ENCODE measurements at places on chromosomes 2 and 18.
A peak's percentile ranks its signal among the peaks of the same experiment; 100 is the strongest.

GRCh38 chr2:68157002-68157401 is 686 bp upstream of the PNO1 start:
- DNase-seq: no peak

DNA sequence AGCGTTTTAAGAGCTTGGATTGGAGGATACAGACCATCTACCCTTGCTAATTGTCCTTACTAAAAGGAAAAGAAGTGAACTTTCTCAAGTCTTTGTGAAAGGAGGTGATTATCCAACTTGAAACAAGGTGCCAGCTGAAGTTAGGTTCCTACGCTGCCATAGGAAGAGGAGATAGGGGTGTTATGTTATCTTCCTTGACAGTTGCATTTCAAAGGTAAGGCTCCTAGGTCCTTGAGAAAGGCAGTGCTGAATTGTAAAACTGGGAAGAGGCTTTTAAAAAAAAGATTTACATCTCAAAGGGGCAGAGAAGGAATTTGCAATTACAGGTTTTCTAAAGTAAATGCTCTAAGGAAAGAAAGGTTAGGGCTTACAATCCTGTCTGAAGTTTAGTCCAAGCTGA is 810.2 kb upstream of the LRATD1 start:
- DNase-seq: no peak

- DNase-seq: no peak
Observed at GRCh38 chr2:215619989-215620388, 184.1 kb upstream of the FN1 start.

- no peak for DNase-seq
Observed at GRCh38 chr2:177728399-177728765, 335.8 kb downstream of the AGPS start.

DNA sequence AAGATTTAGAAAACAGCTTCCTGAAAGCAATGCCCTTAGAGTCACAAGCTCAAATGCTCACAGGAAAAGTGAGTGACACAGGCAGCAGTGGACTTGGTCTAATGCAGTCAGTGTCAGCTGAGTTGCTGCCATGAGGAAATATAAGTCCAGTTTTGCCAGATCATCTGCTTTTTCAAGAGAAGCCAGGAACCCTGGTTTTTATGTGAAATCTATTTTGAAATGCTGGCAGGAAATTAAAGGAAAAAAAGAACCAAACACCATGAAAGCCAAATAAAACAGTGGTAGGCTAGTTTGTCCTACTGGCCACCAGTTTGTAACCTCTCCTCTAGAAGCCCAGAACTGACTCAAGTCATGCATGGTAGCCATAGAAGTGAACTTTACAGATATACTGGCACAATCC is 109.2 kb downstream of the THADA start:
- no peak for DNase-seq

- no peak for DNase-seq
Observed at GRCh38 chr18:75049455-75049789, 159.5 kb downstream of the PTGR3 start.

- DNase-seq: peak; percentile 2
Observed at GRCh38 chr2:61993422-61994024, 88.0 kb downstream of the COMMD1 start.

- no peak for DNase-seq
Observed at GRCh38 chr18:42030586-42031182, 75.7 kb downstream of the PIK3C3 start.

DNA sequence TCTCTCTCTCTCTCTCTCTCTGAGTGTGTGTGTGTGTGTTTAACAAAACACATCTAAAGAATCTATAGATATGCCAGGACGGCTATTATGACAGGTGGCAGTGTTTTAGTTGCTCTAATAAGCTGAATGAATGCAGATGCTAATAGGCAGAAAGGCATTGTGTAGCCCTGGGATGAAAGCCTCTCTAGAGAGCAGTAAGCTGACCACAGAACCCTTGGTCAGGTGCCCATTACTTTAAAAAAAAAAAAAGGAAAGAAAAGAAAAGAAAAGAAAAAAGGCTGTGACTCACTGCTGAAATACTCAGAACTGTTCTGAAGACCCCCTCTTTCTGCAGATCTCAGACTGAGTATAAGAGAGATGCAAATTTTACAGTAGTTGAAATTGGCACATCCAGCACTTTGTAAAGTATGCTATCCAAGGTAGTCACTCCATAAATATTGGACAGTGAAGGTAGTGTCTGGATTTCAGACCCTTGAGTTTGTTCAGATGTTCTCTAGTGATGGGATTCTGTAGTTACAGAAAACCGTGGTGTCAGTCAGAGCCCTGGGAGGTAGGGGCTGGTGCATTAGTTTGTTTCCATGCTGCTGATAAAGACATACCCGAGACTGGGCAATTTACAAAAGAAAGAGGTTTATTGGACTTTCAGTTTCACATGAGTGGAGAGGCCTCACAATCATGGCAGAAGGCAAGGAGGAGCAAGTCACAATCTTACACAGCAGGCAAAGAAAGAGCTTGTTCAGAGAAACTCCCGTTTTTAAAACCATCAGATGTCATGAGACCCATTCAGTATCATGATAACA is 30.9 kb downstream of the OSBPL6 start:
- no peak for DNase-seq

DNA sequence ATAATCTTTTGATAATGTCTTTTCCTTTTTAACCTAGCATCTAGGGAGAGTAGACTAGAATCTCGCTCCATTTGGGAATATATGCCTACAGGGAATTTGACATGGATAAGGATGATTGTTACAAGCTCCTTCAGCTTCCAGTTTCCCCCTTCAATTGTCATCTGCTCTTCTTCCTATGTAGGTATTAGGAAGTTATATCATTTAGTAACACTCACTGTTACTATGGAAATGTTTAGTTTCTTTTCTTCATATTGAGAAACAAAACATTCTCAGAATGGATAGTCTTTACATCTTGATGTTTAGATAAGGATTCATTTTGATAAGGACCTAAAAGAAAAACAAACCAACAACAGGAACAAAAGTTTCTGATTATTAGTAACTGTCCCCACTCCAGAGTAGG is 127.6 kb downstream of the PHLPP1 start:
- no peak for DNase-seq

DNA sequence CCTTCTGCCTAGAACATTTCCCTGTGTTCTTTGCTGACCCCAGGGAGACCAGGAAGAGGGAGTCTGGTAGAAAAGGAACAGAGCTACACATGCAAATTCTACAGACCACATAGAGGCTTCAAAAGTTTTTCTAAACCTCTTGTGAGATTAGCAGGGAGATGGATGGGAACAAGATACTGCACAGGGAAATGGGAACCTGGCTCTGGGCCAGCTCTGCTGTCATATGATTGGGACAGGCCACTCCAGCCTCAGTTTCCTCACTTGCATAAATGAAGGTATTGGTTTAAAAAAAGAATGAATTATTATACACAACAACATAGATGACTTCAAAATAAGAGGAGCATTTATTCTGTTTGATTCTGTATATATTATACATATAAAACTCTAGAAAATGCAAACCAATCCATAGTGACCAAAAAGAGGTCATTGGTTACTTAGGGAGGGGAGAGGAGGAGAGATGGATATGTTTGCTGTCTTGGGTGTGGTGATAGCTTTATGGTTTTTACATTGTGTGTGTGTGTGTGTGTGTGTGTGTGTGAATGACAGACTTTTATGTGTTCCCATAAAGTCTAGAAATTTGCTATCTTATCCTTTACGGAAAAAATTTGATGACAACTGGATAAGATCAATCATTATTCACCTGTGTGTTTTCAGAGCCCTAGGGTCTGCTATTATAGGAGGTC is 115.5 kb downstream of the MGAT5 start:
- no peak for DNase-seq

GRCh38 chr2:205695460-205695991 is 13.2 kb downstream of the NRP2 start:
- no peak for DNase-seq

Data from HS-5 (cell line).